ENCODE measurements at places on chromosomes 5 and 9.

DNA sequence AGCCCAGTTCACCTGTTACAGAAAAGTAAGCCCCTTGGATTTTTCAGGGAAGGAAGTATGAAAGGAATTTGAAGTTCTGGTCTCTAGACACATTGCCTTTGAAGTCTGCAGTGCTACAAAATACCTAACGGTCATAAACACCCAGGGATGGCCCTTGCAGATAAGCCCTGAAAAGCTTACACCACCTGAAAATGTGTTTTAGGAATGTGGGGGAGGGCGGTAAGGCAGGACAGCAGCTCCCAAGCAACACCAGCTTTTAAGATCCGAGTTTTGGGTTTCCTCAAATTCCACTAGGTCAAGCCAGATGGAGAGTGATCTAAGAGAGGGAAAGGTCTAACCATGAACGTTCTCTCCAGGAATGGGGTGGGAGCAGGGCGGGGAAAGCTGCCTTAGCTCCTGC, 114.1 kb upstream of the PANK3 start:
- DNase-seq: no peak

GRCh38 chr9:123349691-123350480, 6.1 kb upstream of the CRB2 start:
- DNase-seq: peak; percentile 64

- no peak for DNase-seq
Measured at GRCh38 chr9:136854113-136854841, 2.1 kb downstream of the MAMDC4 start.

GRCh38 chr9:33153666-33154065, 13.5 kb downstream of the B4GALT1 start:
- no peak for DNase-seq

GRCh38 chr9:14018081-14018480, 295.9 kb downstream of the NFIB start:
- peak; percentile 83 for DNase-seq

DNA sequence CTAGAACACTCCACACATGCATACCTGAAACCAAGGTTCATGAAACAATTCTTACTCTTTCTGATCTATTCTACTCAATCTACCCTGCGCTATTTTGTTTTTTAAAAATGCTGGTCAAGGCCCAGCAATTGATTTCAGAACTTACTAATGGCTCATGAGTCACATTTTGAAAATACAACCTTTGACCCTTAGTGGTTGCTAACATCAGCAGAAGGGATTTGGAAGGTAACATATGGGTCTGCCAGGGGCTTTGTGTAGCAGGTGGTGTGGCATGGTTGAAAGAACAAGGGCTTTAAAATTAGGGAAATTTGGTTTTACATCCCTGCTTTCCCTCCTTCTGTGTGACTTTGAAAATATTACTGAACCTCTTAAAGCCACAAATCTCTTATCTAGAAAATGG, 101.4 kb downstream of the ATG10 start:
- DNase-seq: peak; percentile 48

- DNase-seq: peak; percentile 67
Measured at GRCh38 chr5:120465436-120465961, 1.4 kb downstream of the PRR16 start.

GRCh38 chr9:98807814-98808195, 335 bp downstream of the GALNT12 start:
- no peak for DNase-seq

DNA sequence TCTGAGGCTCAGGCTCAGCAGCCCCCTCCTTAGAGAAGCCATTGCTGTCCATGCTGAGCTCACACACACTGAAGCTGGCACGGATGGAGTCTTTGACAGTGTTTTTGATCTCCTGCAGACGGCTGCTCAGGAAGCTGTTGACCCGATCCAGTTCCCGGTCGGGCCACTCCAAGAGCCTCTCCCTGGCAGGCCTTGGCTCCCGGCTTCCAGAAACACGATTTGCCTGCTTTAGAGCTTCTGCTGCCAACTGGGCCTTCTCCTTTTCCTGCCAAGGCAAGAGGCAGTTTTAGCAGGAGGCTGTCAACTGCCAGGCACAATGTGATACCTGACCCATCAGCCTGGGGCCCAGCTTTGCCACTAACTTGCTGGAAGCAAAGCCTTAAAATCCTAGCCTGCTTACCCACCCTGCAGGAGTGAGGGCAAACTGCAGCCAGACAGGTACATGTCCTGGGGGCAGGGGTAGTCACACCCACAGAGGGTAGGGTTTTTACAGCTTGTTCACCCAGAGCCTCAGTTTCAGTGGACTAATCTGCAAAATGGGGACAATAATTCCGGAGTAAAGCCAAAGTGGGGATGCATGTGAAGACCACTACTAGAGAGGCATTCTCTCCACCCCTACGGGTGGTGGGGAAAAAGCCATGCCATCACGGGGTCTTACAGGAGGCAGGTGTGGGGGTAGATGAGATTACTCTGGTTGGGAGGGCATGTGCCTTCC, 8.3 kb upstream of the DDX41 start:
- DNase-seq: no peak
